ENCODE measurements at places on chromosomes 3 and 15.

- no peak for DNase-seq
Observed at GRCh38 chr3:51637941-51638471, 33.0 kb upstream of the TEX264 start.

GRCh38 chr3:77142578-77142977, 102.7 kb downstream of the ROBO2 start:
- DNase-seq: no peak

GRCh38 chr15:74176262-74177214, 3.0 kb downstream of the ISLR start:
- DNase-seq: no peak

DNA sequence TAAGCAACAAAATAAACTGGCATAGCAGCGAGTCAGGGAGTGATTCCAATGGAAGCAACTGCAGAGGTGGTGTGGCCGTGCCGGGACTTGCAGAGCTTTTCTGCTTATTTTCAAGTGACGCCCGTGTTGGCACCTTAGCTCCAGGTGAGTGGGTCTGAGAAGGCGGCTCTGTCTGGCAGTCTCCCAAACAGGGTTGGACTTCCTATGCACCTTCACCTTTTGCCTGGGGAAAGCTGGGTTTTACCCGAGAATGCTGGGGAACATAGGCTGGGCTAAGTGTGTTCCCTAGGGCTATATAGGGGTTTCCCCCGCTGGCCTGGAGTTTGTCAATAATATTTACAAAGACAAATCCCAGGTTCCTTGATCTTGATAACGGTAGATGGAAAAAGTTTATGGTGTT, 179.9 kb upstream of the TBL1XR1 start:
- no peak for DNase-seq

DNA sequence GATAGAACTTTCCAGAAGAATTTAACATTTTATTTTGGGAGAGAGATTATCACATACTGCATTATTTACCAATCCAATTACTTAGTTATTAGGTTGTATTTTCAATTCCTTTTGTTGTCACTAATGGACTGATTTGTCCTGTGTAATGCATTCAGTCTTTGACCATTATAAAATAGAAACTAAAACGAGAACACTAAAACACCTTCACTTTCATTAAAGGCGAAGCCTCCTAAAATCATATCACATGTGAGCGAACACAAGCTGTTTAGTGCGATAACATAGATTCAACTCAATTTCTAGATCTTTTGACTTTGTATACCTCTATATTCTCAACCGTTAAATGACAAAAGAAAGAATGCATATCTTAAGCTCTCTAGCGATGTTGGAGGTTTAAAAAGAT, 253.4 kb downstream of the VGLL3 start:
- no peak for DNase-seq

- no peak for DNase-seq
Observed at GRCh38 chr15:101170568-101171350, 81.1 kb downstream of the CHSY1 start.

DNA sequence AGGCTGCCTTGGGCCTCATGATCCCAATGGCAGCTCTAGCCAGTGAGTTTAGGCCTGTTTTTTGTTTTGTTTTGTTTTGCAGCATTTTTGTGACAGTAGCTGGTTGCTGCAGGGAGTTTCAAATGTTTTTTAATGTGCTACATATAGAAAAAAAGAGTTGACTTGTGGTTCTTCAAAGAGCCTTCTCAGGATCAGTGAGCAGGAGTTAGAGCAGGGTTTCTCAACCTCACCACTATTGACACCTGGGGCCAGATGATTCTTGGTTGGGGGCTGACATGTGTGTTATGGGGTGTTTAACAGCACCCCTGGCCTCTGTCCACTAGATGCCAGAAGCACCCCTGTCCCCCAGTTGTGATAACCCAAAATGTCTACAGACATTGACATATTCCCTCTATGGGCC, 17.9 kb downstream of the APH1B start:
- DNase-seq: no peak

DNA sequence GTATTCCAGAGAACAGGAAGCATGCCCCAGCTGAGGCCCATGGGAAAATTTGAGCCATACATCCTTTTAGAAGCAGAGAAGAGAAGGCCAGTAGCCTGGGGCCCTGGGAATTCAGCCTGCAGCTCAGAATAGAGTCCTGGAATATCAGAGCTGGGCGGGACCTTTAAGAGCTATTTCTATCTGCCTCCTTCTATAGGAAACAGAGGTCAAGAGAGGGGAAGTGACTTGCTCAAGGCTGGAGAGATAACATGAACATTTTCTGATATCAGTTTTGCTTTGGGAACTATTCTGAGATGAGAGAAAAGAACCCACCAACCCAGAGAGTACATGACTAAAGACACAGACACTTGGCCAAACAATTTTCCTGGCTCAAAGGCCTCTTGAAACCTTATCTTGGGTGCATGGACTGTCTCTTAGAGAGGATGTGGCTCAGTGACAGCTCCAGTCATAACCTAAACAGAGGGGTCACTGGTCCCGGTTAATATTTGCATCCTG, 26.0 kb downstream of the MASP1 start:
- no peak for DNase-seq

DNA sequence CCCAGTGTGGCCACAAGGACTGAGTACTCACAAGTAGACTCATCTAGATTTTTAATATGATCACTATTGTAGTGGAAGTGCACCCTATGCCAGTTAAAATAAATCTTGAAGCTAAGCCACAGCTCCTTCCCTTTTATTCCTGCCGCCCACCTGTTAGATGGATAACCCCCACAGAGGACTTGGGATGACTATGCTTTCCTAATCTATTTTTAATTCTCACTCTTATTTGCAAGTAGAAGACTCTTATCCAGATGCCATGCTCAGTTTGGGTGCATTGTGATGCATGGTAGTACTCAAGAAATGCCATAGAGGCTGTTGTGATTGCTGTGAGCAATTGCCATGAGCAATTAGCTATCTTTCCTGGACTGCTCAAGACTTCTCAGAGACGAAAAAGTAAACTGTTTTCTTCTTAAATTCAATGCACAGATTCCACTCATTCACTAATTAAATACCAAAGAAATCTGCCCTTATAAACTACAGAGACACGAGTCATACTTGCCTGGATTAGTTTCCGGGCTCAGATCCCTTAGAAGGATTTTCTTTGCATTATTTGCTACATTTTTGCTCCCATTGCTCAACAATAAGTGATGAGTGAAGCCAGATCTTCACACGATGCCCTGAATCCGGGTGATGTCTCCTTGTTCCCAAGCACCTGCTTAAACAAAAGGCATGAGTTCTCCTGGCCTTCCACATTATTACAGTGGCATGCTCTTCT, 472.1 kb downstream of the SOX2 start:
- no peak for DNase-seq

DNA sequence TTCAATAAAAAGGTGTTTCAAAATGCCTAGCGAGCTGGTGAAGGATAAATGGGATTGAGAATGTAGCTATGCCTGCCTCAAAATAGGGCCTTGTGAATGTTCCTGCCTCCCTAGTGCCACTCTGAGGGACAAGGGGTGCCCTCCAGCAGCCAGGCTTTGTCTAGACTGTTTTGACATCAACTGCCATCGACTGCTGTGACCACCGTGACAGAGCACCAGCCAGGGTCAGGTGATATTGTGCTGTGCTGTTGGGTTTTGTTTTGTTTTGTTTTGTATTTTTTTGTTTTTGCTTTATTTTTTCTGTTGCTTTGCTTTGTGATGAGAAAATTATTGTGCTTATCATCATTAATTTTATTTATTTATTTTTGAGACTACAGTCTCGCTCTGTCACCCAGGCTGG, 144.8 kb downstream of the SMAD6 start:
- no peak for DNase-seq

DNA sequence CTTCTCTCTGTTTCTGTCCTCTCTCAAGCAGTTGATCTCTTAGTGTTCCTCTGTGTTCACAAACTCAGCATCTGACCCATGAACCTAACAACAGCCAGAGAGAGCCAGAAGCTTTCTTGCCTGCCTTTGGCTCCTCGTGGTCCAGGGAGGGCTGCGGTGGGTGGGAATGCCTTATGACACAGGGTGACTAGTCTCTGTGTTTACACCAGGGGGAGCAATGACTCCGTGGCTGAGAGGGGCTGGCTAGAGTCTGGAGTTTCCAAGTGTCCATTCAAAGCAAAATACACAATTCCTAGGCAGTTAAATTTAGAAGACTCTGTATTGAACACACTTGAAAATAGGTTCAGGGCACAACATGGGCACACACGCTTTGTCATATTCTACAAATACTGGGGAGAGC, 370.0 kb upstream of the FRG2C start:
- DNase-seq: no peak

- DNase-seq: no peak
Observed at GRCh38 chr15:81475471-81475870, 101.5 kb upstream of the TMC3 start.

DNA sequence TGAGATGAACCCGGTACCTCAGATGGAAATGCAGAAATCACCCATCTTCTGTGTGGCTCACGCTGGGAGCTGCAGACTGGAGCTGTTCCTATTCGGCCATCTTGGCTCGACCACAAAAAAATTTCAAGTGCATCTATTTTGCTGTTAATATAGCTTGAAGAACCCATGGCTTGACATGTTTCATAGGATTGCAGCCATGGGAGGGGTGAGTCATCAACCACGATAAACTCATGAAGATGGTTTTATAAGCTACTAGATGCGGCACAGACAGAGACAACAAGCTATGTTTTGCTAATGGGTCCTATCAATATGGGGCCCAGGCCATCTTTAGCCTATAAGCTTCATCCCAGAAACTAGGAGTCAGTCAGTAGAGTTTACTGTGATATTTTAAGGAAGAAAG, 100.4 kb upstream of the PHLDB2 start:
- DNase-seq: no peak

GRCh38 chr15:69578252-69578651, 125.6 kb downstream of the RPLP1 start:
- no peak for DNase-seq

GRCh38 chr3:122397201-122397600, 13.2 kb downstream of the FAM162A start:
- no peak for DNase-seq

GRCh38 chr3:5731100-5731499, 543.6 kb downstream of the EDEM1 start:
- DNase-seq: no peak

GRCh38 chr3:12454816-12455121, 29.5 kb upstream of the TSEN2 start:
- no peak for DNase-seq

DNA sequence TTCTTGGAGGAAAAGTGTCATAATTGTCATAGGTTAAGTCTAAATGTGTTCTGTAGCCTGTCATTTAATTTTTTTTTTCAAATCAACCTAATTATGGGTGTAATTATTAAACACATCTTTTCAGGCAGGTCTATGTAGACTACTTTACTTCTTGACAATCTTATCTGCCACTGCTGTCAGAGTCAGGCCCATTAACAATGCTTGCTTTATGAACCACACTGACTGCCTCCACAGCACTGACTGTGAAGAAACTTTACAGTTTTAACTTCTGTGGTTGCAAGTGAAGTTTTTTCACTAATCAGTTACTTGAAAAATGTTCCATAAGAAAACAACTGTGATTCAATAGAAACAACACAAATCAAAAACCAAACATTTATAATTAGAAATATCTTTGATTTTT, 407.8 kb downstream of the PLCL2 start:
- no peak for DNase-seq

DNA sequence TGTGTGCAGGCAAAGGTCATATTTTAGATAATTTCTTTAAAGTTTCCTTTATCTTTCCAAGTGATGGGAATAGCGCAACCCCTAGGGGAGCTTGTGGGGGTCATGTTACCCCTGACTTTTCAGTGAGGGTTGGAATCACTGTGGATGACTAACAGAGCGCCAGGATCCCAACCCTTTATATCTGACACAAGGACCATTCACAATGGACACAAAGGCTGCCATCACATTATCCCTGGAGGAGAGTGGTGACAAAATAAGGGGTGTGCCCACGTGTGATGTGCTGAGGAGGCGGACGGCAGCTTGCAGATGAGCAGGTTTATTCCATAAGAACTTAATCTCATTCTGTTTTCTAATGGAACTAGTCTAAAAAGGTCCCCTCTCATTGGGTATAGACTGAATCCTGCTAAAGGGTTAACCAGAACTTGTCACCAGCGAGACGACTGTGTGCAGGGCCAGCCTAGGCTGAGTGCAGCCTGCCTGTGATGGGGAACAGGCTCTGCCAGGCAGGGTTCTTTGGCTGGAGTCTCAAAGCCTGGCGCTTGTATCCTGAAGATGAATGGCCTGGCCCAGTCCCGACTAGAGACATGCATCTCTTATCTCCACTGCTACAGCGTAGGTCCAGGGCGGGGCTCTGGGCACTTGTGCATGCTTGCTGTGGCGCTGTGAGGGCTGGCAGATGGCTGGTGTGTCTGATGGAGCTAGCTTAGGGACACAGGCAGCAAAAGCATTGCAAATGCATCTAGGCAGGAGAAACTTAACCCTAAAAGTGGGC, 50.2 kb downstream of the CHDH start:
- no peak for DNase-seq

DNA sequence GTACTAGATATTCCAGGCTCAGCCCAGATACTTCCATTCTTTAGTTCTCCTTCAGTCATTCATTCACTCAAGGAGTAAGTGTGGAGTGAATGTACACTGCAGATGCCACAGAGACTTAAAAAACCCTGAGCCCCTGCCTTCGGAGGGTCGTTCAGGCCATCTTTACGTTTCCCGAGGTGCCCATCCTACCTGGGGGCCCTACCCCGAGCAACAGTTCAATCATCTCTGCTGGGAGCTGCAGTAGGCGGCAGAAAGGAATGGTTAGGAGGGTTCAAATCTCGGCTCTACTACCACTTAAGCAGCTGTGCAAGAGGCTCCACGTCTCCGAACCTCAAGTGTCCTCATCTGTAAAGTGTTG, 613 bp downstream of the SEC13 start:
- no peak for DNase-seq

DNA sequence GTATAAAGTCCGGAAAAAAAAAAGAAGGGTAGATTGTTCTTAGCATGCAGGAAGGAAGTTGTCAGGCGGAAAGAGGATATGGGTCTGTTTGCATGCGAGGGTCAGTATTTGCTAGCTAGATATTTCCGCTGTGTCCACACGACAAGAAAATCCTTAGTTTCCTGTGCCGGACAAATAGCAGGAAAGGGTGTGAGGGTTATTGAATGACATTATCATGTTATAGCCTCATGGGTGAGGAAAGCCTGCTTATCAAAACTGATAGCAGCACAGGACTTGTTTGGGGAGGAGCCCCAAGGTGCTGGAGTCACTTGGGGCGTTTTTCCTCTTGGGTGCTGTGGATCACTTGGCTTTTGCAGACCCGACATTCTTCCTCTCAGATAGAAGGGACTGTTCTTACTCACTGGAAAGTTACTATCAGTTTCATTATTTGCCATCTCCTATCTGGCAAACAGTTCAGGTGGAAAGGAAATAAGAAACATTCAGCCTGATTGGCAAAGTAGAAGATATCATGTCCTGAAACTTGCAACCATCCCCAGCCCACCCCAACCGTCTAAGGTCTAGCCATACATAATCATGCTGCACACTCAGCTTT, 127.2 kb upstream of the DPH6 start:
- no peak for DNase-seq

DNA sequence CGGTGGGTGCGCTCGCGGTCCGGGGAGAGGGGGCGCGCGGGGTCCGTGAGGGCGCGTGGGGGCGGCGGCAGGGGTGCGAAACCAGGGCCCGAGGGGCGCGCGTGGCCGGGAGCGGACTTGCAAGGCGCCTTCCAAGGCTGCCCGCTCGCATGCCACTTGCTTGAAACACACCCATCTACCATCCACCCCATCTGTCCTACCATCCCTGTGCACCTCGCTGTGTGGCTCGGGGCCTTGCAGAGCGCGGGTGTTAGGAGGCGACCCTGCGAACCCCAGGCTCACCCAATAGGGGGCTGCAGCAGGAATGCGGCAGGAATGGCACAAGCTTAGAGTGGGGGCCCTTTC, 240 bp downstream of the CFAP100 start:
- DNase-seq: no peak

GRCh38 chr3:45064512-45065372, 38.6 kb downstream of the CLEC3B start:
- no peak for DNase-seq

Data from stimulated activated CD8-positive, alpha-beta memory T cell treated with anti-CD3 and anti-CD28 coated beads, Interleukin-2, amount 100 ng/mL, for 1 hour (primary cell).